Dermis microvascular lymphatic vessel endothelial cell (primary cell): ENCODE measurements at places on chromosomes 7 and 10.

DNA sequence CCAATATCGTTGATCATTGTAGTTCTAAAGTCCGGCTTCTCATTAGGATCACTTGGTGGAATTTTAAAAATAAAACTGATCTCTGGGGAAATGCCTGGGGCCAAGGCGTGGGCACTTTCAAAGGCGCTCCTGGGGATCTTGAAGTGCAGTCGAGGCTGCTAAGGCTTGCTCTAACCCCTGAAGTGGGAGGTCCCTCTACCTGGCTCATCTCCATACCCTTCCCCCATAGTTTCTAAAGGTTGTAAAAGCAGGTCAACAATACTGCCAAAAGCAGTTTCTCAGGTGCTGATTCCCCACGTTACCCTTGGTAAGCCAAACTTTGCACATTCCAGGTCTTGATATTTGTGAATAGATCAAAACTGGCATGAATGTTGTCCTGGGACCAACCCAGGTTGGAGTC is 79.0 kb upstream of the SP8 start:
- no peak for DNase-seq

DNA sequence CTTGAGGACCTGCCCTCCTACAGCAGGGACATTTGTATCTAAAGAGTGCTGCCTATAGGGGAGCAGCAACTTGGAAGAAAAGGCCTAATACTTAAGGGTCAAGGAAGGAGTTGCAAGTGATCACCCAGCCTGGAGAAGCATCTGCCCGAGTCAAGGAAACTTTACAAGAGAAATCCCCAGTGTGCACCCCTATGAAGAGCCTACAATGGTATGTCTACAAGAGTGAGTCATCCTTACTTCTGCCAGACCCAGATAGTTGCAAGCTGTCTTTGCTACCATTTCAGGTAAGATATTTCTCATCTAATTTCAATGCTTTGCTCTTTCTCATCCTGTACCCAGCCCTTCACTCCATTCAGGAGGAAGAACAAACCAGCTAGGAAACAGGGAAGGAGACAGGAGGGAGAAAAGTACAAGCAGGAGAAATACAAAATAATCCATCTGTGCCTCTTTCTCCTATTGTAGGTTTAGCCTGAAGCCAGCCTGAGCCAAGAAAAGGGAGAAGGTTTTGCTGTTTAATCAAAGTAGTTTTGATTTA is 34.4 kb upstream of the AGR3 start:
- no peak for DNase-seq

DNA sequence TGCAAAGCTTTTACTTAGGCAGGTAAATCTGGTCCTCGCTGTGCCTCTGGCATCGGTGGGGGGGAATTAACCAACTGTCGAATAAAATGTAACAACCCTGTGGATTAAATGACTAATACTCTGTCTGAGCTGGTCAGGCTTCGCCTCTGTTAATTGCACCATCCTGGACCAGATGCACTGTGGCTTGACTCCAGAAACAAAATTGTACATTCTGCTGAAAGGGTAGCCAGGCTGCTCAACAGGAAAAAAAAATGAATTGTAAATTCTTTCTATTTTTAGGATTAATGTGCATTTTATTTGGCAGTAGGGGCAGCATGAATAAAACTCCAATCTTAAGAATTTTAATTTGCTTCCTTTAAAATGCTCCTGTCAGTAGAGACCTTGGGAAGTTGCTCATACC is 389.4 kb downstream of the SORCS1 start:
- DNase-seq, result no peak

DNA sequence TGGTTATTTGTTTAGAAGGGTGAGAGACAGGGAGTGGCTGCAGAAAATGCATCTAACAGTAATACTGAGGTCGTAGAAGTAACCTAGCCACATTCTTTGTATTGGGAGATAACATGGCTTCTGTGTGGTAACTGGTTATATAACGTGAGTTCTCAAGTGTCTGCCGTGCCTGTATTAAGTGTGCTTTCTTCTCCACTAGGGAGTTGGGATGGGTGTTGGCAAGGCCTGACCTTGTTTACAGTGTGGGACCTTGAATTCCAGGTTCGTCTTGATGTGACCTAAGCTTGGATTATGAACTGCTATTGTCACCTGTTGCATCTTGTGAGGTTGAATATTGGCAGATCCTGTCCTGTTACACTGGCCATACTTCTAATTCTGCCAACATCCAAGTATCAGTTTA is 145.3 kb upstream of the NAMPT start:
- DNase-seq, result no peak

DNA sequence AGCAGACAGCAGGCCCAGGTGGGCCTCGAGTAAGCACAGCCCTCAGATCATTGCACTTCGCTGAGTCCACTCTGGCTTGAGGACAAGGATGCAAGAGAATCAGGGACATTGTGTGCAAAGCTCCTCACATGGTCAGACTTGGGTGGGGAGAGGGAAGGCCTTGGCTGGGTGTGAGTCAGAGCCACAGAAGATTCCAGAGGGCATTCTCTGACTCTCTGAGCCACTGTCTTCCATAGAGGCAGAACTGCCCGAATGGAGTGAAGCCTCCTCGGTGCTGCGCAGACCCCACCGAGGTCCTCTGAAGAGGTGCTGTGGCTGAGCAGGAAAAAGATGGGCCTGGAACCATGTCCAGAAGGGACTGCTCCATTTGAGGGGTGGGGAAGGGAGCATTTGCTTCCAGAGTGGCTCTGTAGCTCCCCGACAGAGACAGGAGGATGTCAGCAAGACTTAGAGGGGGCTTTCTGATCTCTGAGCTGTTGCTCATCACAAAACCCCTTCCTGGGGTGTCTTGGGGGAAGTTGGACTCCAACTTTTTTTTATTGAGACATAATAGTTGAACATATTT is 120.8 kb downstream of the PTPN20 start:
- DNase-seq, result no peak

DNA sequence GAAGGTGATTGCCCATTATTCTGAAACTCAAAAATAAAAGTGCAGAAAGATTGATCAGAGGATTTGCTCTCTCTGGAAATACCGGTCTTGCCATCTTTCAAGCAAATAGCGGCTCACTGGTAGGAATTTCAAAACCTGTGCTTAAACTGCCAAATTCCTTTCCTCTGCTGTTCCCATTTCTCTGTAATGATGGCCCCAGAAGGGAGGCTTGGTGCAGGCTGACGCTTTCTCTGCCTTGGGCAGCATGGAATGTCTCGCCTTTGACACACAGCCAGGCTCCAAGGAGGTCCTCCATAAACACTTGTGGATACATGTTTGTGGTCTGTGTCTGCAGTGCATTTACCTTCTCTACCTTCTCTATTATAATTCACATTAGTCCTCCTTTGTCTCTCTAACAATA is 146.8 kb downstream of the HIBADH start:
- no peak for DNase-seq

DNA sequence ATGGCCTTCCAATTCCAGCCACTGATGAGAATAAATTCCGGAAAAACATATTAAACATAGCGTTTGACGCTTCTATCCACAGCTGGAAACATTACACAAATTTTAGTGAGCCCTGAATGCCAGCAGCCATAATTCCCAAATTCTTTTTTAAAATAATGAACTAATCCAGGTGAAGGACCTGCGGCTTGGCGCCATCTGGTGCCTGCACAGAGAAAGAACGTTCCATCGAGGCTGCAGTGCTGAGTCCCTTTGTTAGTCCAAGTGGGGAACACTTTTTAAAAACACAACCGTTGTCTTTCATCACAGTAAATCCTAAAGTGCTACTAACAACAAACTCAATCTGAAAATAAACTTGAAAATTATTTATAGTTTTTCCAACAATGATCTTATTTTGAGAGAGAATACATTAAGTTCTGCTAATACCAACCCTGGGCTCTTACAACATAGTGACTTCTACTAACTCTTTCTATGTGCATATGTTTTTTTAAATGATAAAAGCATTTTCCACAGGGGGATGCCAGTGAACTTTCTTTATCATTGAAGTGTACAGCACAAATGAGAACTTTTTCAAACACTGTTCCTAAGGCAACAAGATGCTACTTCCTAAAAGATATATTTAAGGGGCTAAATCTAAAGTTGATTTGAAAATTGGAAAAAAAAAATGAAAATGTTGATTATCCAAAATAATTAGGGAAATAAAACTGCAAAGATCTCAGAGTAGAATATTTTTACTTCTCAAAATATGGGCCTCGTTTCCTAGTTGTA is 166.9 kb upstream of the RNF32 start:
- DNase-seq, result peak; percentile 14

GRCh38 chr7:25240896-25241295 is 12.6 kb upstream of the NPVF start:
- DNase-seq, result no peak

GRCh38 chr7:73978661-73979563 is 49.1 kb upstream of the ELN start:
- DNase-seq, result peak; percentile 48

- peak; percentile 61 for DNase-seq
Measured at GRCh38 chr10:15201589-15202300, 33.3 kb upstream of the NMT2 start.

GRCh38 chr7:6575281-6576023 is 1.8 kb upstream of the ZDHHC4 start:
- DNase-seq, result no peak

GRCh38 chr7:114970308-114970707 is 48.4 kb downstream of the MDFIC start:
- DNase-seq, result no peak

DNA sequence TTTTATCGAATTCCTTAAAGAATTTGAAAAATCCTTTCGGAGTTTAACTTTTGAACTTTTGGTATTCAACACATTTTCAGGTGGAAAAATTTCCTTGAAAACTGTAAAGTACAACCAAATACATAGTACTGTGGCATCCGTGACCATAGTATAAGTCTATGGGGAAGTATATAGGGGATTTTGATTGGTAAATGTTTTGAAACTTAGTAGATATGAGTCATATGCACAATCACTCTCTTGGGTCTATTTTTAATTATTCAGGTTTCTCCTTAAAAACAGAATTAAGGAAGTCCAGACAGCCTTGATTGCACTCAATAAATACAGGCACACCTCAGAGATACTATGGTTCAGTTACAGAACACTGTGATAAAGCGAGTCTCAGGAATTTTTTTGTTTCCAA is 64.2 kb downstream of the AVL9 start:
- no peak for DNase-seq

DNA sequence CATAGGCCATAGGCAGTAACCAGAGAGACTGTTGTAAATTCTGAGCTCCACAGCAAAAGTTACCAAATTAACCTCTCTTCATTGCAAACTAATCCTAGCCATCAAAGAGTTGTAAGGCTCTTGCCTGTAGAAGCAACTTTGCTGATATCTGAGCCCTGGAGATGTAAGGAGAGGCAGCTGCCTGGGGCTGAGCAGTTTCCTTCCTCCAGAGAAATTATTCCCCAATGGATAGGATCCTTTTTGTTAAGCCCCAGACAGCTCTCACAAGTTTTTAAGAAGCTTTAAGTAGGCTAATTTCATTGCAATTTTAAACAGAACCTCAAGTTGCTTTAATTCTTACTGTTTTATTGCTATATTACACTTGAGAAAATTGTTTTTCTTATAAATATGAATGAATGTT is 211.1 kb downstream of the GALNT17 start:
- DNase-seq, result no peak

DNA sequence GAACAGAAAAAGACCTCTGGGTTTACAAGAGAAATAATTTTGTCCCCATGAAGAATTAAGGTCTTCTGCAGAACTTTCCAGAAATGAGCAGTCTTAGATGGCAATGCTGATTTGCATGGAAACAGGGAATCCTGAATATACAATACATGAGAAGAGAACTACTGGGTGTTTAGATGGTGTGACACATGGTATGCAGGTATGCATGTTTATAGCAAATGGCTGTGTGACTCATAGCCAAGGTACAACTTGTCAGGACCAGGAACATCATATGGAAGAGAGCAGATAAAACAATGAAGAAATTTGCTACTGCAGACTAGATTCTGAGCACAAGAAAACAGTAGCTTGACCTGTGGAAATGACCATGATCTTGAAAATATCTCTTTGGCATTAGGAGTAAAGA is 907.8 kb downstream of the GATA3 start:
- DNase-seq, result no peak

- peak; percentile 55 for DNase-seq
Measured at GRCh38 chr10:126090911-126091728, 194.8 kb downstream of the FANK1 start.

DNA sequence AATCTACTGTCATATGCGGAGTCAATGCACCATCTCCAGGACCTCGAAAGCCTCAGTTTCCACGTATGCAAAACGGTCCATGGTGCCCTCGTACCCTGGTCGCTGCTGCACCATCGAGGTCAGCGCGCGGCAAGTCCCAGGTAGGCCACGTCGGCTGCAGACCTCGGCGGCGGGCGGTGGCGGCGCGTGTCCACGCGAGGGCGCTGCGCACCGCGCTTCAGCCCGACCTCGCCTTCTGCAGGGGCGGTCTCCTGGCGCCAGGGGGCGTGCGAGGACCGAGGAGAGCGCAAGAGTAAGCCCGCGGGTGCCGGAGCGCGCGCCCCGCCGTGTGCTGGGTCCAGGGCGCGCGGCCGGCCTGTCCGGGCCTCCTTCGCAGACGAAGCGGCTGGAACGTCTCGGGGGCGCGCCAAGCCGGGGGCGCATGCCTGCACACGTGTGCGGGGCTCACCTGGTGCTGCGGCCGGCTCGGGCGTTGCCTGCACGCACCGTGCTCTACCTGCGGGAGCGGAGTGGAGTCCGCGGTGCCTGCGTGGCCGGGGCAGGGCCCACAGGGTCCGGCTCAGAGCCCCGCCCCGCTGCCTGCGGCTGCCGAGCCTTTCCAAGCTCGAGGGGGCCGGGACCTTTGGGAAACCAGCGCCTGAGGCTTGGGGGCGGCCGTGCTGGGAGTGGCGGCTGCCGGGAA is 54.0 kb downstream of the GLRX3 start:
- peak; percentile 86 for DNase-seq

- DNase-seq, result no peak
Measured at GRCh38 chr7:157684157-157684908, 347.5 kb downstream of the DNAJB6 start.

DNA sequence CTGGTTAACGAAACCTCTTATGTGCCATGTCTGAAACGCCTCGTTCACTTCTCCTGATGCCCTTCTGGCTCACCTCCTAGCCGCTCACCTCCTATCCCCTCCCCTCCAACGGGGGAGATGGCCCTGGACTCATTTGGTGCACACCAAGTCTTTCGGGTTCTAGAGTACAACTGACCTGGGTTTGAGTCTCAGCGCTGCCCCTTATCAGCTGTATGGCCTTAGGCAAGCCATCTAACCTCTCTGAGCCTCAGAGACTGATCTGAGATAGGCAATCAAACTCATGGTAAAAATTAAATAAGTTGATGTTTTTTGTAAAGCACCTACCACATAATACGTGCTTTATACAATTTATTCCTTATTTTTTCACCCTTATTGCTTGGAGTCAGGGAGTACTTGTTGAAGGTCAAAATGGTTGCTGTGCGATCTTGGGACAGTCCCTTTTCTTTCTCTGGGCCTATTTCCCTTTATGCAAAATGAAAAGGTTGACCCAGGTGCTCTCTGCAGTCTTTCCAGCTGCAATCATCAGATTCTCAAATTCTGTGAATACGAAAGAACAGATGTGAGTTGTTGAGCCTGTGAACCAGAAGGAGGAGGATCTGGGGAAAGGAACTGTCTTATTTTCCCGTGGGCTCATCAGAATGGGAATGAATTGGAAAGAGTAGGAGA is 31.2 kb upstream of the PLEKHA1 start:
- DNase-seq, result no peak

GRCh38 chr10:101091546-101092290 is 29.9 kb downstream of the KAZALD1 start:
- DNase-seq, result no peak

GRCh38 chr10:12346707-12347106 is 2.6 kb upstream of the CAMK1D start:
- no peak for DNase-seq

GRCh38 chr7:122847871-122848473 is 38.3 kb downstream of the CADPS2 start:
- no peak for DNase-seq

- no peak for DNase-seq
Measured at GRCh38 chr10:856416-857157, 74.9 kb downstream of the LARP4B start.
